ENCODE measurements at places on chromosomes 4 and X.

DNA sequence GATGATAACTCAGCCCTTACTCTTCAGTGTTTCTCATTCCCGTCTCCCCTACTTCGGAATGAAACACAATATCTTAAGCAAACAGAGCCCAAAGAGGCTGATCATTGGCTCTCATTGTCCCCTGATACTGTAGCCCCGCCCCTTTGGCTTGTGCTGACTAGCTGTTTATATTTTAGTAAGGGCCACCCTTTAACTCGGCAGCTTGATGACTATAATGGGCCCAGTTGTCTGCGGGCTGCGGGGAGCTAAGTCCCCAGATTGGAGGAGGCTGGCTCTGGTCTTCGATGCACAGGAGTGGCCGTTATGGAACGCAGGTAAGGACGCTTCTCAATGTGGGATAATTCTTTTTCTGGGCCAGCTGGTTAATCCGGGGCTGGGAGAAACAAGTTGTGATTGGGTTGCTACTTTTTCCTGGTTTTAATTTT lies at the start of gene TRIM2:
TSS of gene TRIM2 (plus strand) at position 197 of the 425 bp plus-strand sequence. CDS start at position 285, 88 bp downstream.
- no peak for DNase-seq

- DNase-seq, result no peak
These were observed 244.3 kb downstream of the GPAT3 start for GRCh38 chr4:83780053-83780733.

DNA sequence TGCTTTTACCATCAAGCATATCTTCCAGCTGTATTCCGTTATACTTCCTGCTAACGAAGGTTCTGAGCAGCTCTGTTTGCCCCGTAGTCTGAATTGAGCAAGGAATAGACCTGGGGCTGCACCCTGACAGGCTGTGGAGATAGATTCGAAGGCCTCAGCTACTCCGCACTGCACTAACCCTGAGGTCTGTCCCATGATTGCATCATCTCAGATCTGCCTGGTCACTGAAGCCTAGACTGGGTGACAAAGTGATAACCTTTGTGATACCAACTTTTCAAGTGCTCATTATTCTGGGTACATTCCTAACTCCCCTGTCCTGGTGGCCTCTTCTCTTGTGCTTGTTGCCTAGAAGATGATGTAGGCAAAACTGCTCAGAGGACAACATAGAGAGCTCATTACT lies 29.9 kb upstream of the PGRMC1 start:
- no peak for DNase-seq

GRCh38 chr4:16731776-16732380 lies 166.6 kb downstream of the LDB2 start:
- no peak for DNase-seq

GRCh38 chrX:132231587-132231986 lies 12.3 kb upstream of the RAP2C start:
- no peak for DNase-seq

- no peak for DNase-seq
These were observed 1344.3 kb downstream of the ADGRL3 start for GRCh38 chr4:62544428-62544827.

DNA sequence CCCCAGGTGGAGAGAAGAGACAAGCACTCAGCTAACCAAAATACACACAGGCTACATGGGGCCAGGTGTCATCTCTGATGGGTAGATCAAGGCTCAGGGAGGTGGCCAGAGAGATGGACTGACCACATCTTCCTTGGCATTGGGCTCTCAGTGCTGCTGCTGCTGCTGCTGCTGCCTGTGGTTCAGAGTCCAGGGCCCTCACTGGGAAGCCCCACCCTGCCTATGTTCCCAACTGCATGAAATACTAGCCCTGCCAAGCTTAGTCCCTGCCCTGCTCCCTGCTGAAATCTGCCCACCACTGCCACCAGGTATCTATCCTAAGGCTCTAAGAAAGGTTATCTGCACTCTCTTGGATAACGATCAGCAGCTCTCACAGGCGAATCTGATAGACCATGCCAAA lies 118.7 kb downstream of the EFHC2 start:
- no peak for DNase-seq

DNA sequence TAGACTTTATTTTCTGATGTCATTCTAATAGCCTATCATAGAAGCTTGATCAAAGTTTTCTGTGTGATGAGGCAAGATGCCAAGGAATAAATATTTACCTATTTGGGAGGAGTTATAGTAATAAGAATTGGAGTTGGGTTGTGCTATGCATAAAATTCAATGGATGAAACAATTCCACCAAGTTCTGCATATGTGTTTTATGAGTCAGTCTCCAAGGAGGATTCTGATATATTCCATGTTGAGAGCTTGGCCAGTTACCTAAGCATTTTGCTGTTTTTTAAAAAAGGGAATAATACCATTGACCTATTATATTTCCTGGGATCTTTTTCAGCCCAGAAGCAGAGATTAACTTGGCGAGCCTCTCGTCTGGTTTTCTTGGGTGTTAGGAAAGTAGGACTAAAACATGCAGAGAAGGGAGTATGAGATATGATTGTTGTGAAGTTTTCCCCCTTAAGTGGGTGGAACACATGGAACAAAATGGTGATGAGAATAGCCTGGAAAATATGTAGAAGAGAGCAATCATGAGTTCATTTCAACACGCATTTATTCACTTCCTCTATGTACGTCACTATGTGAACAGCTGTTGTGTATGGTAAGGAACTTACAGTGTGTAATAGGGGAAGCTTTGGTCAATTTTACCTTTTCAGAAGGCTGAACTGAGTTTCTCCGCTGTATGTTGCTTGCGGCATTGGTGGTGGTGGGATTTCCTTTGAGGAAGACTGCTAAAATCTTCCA lies 39.2 kb downstream of the POLA1 start:
- DNase-seq, result no peak

- no peak for DNase-seq
These were observed 5.4 kb upstream of the ADH4 start for GRCh38 chr4:99149426-99150019.

DNA sequence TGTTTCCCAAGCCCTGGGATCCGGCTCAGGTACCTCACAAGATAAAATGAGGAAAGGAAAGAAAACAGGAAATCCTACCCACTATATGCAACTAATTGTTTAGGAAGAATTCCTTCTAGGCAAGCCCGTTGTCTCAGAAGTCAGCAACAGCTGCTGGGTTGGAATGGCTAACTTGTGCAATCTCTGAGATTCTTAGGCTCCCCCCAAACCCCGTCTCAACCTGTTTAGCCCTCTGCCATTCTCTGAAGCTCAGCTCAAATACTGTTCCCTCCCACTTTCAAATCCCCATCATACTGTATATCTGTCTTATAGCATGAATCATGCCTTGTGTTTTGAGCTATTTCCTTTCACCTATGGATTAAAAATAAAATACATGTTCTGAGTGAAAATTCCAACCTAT lies 28.9 kb downstream of the STARD8 start:
- no peak for DNase-seq

DNA sequence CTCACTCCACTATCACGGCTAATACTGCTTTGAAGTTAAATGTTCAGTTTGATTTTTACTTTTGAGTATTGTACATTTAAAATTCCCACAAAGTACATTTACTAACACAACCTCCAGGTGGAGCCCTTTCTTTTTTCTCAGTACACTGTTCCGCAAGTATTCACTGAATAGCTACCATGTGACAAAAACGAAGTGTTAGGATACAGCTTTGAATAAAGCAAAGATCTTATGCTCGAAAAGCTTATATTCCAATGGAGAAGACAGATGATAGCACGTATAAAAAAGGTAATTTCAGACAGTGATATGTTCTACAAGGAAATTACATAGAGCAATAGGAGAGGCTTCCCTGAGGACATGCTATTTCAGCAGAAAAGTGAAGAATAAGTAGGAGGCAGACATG lies 60.7 kb upstream of the ABCG2 start:
- no peak for DNase-seq

DNA sequence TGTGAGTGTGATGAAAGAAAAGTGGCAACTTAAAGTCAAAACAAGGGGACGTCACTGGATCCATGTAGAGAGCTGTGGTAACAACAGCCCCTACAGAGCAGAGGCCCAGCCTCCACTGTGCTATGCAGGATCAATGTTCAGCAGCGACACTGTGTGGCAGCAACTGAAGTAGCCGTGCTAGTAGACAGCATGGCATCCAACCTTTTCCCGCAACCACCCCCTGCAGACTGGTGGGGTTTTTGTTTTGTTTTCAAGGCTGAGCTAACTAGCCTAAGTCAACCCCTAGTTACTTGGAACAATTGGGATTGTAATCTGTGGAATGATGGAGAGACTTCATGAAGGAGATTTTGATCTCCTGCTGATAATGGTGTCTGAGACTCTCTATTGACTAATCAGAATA lies 44.4 kb upstream of the PPARGC1A start:
- no peak for DNase-seq

DNA sequence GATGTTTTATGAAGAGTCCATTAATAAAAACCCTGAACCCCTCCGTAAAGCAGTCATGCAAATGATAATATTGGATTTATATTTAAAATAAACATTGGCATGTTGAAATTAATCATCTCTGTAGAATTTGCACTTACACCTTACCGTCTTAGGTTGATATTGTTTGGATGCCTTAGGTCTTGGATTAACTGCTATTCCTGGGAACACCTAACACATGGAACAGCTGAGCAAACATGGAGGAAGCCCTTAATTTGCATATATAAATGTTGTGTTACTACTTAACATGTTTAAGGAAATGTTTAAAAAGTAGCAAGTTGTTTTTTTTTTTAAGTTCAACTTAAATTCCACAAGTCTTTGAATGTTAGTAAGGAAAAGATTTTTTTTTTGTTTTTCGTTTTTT lies 62.5 kb downstream of the NSD2 start:
- DNase-seq, result no peak

DNA sequence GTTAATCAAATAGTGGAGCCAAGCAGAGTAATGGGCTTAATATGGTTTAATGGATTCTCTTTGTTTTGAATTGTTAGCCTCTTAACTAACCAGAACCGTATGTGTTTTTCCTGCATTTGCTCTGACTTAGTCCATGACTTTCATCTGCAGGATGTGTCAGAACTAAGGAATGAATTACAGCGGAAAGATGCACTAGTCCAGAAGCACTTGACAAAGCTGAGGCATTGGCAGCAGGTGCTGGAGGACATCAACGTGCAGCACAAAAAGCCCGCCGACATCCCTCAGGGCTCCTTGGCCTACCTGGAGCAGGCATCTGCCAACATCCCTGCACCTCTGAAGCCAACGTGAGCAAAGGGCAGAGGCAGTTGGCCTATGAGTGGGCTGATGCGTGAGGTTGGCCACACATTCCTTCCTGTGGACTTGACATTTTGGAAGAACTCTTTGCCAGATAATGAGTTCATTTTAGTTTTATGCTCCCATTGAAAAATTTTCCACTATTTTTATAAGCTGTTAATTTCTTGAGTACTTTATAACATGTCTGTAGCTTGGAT lies 9.1 kb downstream of the MED28 start:
- DNase-seq, result no peak

DNA sequence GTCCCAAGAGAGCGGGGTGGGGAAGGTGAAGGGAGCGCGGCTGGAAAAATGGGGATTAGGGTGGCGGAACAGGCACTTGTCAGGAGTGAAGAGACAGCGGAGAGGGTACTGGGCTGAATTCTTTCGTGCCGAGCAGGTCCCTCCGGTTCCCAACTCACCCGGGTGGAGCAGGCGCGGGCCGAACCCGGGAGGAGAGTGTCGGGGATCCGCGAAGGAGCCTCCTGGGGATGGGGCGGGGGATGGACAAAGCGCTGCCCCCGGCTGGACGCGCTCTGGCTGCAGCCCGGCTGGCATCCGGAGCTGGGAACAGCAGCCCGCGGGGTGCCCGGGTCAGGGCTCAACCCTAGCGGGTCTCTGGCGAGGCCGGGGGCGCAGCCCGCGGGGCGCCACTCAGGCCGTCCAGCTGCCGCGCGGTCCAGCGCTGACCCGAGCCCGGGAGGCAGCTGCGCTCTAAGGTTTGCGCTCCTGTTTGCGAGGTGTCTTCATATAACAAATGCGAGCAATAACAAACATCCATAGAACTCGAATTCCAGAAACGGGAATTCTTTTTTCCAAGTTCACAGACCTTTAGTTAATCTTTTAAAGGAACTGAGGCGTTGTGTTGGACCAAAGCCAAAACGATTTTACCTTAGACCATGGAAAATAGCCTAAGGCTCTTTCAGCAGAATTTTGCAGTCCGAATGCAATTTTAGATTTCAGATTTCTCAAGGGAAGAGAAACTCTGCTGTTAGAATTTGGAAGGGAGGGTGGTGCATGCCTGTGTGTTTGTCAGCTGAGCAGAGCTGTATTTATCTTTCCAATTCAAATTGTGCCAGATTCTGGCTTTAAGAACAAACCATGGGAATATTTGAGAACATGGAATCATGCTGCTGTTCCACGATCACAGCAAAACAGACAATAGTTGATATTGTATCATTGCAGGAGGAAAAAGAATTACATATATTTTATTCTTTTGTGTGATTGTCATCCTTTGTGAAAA lies 744 bp downstream of the NPY5R start:
- no peak for DNase-seq

DNA sequence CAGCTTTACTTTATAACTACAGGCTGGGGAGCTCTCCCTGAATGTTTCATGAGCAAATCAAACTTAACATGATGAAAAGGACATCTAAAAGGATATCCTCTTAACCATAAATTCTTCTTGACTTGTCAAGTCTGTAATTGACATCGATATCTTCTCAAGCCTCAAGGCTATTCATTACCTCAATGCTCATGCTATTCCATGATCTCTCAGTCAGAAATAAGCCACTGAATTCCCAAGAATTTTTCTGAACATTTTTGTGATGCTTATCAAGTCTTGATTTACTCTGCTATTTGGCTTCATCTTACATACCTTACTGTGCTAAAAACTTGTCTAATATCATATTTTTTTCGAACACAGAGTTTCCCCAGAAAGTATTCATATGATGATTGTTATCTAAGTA lies 433.4 kb downstream of the PDGFC start:
- DNase-seq, result no peak

- DNase-seq, result no peak
These were observed 59.7 kb upstream of the VCX3B start for GRCh38 chrX:8404926-8405325.

- no peak for DNase-seq
These were observed 8.5 kb upstream of the ELMOD2 start for GRCh38 chr4:140515423-140515822.

DNA sequence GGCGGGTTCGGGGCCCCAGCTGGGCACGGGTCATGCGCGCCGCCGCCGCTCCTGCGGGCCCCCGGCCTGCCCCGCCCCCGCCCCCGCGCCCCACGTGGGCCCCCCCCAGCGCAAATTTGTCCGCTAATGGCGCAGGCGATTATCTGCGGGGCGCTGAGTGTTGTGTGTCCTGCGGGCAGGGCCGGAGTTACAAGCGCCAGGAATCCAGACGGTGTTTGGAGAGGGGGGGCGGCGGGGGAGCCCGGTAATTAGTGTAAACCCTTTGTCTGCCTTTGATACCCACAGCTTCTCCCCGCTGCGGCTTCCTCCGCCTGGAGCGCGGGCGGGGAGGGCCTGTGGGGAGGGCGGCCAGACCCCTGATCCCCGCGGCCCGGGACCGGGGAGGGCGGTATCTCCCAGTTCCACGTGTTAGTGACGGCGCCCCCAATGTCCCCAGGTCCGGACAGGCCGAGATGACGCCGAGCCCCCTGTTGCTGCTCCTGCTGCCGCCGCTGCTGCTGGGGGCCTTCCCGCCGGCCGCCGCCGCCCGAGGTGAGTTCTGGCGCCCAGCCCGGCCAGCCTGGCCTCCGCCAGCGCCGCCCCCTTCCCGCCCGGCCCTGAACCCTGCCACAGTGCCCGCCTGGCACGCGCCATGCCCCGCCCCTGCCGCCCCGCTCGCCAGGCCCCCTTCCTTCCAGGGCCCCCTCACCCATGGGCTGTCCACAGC lies 761 bp downstream of the FGFRL1 start:
- no peak for DNase-seq

Measured in stimulated activated CD4-positive, alpha-beta T cell treated with anti-CD3 and anti-CD28 coated beads, Interleukin-15, amount 100 ng/mL, for 48 hours (primary cell).